ENCODE measurements at places on chromosomes 16 and 17.

DNA sequence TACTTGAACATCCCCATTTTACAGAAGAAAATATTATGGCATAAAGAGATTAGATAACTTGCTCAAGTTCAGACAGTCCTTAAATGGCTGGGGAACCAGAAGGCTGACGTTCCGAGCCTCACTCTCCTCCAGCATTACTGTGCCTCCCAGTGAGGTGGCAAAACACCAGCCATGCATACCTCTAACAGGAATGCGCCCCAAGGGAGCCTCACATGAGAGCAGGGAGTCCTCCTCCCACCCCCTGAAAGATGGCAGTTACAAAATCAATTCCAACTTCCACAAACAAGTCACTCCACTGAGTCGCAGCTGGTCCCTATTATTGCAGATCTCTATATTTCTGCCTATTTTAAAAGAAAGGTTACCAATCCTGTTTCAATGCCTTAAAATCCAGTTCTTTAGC is 55.5 kb downstream of the ANKFY1 start:
- DNase-seq, result no peak

- DNase-seq, result no peak
Observed at GRCh38 chr16:35311475-35311874, 1852.1 kb downstream of the TP53TG3F start.

- no peak for DNase-seq
Observed at GRCh38 chr16:10188236-10188635, 6.0 kb upstream of the GRIN2A start.

GRCh38 chr17:82077617-82078358 is 12.2 kb upstream of the DUS1L start:
- DNase-seq, result no peak

DNA sequence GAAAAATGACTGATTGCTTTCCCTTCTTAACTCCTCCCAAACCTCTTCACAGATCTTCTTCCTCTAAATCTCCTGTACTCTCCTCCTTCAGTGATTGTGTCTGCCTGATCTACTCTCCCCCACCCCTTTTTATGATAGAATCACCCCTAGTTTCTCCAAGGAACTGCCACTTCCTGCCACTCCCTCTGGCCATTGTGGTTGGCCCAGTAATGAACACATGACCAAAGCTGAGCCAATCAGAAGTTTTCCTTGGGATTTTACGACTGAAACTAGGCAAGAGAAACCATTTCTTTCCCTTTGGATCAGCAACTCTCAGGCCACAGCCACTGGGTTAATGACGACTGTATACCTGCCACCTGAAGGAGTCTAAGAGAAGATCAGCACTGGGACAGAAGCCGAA is 15.9 kb downstream of the IRX3 start:
- no peak for DNase-seq

DNA sequence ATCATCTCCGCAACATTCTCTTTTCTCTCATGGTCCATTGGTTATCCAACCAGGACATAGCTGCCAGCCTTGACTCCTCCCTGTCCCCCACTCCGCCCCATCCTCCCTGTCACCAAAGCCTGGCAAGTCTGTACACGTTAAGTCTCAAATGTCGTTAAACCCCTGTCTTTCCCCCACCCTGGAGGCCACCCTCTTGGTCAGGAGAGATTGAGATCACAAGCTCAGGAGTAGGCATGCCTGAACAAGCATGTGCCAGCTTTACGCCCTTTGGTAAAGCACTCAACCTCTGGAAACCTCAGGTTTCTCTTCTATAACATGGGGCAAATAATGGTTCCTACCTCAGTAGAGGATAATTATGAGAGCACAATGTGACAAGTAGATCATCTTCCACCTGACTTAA is 38.1 kb upstream of the CCL1 start:
- no peak for DNase-seq

GRCh38 chr16:67028167-67028695 is 718 bp upstream of the CBFB start:
- DNase-seq, result no peak

DNA sequence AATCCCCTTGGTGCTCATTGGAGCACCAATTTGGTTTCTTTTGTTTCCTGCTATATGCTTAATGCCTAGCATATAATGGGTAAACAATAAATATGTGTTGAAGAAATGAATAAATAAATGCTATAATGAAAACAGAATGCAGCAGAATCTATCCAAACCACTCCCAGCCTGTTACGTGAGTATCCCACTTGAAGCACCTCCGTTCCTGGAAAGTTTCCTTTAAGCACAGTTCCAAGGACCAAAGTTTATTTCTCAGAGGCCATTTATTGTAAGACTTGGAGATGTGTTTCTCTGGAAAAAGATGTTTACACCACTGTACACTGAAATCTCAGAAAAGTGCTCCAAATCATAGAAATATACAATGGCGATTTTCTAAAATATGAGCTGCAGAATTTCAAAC is 187.0 kb downstream of the SOX9 start:
- no peak for DNase-seq

GRCh38 chr16:68605746-68606145 is 39.4 kb upstream of the CDH3 start:
- no peak for DNase-seq

GRCh38 chr17:55666806-55667205 is 55.9 kb downstream of the TMEM100 start:
- no peak for DNase-seq

GRCh38 chr17:2721603-2722002 is 10.0 kb upstream of the CLUH start:
- DNase-seq, result no peak

GRCh38 chr16:75402821-75403475 is 30.4 kb downstream of the CFDP1 start:
- no peak for DNase-seq

- DNase-seq, result no peak
Observed at GRCh38 chr16:86942151-86943051, 364.1 kb downstream of the FOXL1 start.

GRCh38 chr17:63918305-63918704 is 334 bp downstream of the GH1 start:
- DNase-seq, result no peak

GRCh38 chr16:2752850-2753732 is 653 bp downstream of the SRRM2 start:
- DNase-seq, result peak; percentile 34

DNA sequence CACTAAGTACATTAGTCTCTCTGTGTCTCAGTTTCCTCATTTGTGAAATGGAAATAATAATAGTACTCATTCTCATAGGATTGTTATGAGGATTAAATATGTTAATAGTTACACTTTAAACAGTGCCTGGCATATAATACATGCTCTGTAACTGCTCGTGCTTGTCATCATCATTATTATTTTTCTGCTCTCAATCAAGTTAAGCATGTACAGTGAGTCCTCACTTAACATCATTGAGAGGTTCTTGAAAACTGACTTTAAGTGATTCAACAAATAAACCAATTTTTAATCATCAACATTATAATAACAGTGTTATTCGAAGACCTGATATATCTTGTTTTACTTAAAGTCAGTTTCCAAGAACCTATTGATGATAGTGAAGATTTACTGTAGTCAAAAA is 322.3 kb downstream of the ZFHX3 start:
- no peak for DNase-seq

DNA sequence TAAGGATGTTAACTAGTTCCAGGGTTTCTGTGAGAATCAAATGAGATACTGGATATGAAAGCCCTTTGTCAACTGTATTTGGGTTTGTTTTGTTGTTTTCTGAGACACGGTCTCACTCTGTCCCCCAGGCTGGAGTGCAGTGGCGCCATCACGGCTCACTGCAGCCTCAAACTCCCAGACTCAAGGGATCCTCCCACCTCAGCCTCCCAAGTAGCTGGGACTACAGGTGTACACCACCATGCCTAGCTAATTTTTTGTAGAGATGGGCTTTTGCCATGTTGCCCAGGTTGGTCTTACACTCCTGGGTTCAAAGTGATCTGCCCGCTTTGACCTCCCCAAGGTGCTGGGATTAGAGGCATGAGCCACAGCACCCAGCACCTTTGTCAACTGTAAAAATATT is 8.9 kb downstream of the SUPT4H1 start:
- DNase-seq, result no peak

- DNase-seq, result no peak
Observed at GRCh38 chr17:4788159-4788806, 481 bp upstream of the GLTPD2 start.

DNA sequence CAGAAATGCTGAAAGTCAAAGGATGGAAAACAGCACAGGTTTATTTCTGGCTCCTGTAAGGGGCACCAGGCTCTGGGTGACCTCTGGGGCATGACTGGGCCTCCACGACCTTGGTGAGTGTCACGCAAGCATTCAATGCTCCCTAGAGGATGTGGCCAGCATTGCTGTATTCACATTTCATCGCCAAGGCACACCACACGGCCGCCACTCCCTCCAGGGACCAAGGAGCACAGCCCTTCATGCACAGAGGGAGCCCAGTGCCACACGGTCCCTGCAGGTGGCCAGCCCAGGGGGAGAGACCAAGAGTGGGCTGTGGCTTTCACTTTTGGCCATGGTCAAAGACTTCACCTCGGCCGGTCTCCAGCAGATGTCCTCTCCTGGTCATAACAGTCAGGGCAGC is 137.4 kb upstream of the TNRC6C start:
- DNase-seq, result no peak

DNA sequence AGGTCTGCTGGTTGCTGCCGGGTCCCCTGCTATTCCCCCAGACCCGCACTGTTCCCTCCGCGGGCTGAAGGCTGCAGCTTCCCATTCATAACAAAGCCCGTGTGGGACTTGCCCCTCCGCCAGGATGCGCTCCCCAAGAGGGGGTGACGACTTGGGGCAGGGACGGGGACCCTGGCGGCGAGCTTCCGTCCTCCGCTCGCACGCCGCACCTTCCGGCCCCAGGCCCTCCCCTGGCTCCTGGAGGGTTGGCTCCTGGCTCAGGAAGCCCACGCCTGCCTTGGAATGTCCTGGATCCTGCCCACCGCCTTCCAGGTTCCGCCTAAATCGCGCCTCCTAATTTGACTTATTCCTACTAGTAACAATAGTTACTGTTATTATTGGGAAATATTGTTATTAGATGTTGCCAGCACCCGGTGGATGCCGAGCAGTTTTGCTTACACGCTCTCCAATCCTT is 1.1 kb upstream of the TFAP4 start:
- no peak for DNase-seq

DNA sequence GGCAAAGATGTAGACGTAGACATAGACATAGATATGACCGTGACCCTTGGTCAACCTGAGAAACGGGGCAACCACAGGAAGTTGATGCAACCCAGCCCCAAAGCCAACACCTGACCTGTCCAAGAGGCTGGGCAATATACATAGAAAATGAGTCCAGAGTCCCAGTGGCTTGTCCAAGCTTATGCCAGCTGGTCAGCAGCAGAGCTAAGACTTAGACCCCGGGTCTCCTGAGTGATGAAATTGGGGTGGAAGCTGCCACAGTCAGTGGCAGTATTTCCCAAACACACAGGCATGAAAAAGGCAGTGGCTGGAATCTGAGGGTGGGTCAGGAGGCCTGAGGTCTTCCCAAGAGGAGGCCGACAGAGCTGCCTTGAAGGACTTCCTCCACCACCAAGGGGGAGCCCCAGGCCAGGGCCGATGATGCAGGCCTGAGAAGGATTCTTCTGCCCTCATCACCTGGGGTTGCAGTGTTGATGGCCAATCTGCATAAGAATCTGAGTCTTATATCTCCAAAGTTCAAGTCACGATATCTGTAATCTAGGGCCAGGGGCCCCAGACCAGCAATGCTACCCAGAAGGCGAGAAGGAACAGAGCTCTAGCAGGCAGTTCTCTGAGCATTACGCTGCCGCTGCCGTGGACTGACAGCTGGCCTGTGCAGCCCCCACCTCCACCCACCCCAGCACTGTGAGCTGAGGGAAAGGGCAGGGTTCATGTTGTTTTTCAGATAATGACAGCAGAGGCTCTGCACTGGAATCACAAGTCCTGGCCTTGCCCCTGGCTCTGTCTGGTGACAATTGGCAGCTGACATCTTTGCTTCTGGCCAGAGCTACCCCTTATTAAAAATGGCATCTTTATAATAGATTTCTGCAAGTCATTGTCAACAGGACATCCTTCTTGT is 72.7 kb downstream of the GNAO1 start:
- no peak for DNase-seq

DNA sequence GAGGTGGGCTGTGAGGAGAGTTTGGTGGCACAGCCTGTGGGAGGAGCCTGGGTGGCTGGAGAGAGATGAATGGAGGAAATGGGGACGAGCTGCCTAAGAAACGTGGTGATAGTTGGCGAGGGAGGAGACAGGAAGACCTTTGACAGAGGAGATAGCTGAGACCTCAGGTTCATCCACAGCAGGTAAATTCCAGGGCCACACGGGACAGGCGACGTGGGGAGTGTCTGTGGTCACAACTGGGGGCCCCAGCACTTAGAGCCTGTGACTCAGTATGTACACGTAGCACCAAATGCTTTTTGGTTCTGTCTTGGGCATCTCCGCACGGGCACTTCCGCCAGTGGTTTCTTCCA is 7.7 kb downstream of the MINK1 start:
- no peak for DNase-seq

DNA sequence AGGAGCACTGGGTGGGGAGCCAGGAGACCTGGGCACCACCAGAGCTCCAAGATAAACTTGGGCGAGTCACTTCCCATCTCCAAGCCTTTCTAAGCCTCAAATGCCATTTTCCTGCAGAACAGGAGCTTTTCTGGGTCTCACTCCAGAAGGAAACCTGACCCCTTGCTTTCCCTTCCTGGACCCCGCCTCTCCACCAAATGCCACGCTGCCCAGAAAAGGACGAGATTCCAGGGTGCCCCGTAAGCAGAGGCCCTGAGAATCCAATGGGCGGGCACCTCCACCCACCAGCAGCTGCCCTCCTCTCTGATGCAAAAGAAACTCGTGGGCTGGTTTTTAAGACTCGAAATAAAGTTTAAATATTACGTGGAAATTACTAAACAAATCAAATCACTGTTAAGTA is 31.3 kb downstream of the ZNF423 start:
- DNase-seq, result no peak

DNA sequence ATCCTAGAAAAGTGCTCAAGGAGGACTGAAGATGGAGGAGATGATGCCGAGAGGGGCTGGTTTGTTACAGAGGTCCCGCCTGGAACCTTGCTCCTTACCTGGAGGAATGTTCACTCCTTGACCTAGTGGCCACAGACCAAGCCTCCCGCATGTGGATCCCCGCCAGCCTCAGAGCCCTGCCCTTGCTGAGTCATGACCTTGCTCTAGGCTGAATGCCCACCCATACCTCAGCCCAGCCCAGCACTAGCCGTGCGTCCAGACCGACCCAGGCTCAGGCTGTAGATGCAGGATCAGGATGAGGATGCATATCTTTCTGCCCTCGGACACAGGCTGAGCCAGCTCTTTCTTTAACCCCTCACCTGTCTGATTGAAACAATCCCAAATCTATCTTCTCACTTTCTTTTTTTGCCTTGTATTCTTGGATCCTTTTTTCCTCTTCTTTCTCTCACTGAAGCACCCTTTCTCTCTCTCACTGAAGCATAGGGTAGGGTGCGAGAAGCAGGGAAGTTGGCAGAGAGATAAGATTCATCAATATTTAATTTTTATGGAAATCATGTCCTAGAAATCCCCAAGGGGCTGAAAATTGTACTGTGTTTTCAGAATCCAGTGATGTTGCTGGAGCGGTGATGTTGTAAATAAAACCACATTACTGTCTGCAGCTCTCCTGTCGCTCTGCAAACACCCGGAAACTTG is 34.9 kb downstream of the WSCD1 start:
- DNase-seq, result no peak

GRCh38 chr17:66807182-66807581 is 27.7 kb upstream of the CACNG5 start:
- no peak for DNase-seq

- DNase-seq, result peak; percentile 47
Observed at GRCh38 chr16:89350701-89351380, 133.3 kb downstream of the ZNF778 start.

All from activated T-cell treated with anti-CD3 and anti-CD28 coated beads for 4 hours (primary cell).